ENCODE measurements at places on chromosomes 3 and 15.

GRCh38 chr15:57559875-57560274, 31.8 kb upstream of the MYZAP start:
- peak; percentile 73 for DNase-seq

GRCh38 chr3:177772908-177773557, 575.8 kb upstream of the TBL1XR1 start:
- no peak for DNase-seq

GRCh38 chr3:175346573-175347356, 487.6 kb downstream of the NAALADL2 start:
- no peak for DNase-seq

- DNase-seq: no peak
Measured at GRCh38 chr3:33848624-33849347, 50.4 kb downstream of the PDCD6IP start.

DNA sequence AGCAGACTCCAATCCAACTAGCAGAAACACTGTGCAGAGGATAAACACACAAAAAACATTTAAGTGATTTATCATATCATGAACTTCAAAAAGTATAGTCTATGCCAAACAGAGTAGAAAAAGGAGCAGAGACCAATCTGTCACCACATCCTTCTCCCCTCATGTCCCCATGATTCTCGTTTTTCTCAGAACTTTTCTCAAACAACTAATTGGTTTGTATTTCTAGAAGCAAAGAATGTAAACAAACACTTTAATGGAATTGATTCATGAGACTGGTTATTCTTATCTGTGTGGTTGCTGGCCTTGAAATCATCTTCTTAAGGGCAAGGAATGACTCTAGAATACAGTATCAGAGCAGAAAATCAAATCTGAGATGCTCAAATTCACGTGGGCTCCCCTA, 294.2 kb upstream of the THBS1 start:
- no peak for DNase-seq

DNA sequence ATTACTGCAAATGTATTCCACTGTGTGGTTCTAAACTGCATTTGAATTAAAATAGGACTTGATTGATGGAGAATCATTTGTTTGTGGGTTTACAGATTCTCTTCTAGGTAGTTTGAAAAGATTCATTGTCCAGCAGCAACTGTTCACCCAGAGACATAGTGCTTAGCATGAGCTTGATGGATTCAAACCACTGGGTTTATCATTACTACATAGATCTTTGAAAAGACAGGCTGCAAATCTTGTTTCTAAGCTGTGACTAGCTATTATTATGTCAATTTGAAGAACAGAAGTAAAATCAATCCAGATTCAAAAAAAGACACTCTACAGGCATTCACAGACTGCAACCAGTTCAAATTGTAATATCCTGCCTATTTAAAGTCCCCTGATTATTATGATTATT, 49.8 kb downstream of the MBNL1 start:
- no peak for DNase-seq

DNA sequence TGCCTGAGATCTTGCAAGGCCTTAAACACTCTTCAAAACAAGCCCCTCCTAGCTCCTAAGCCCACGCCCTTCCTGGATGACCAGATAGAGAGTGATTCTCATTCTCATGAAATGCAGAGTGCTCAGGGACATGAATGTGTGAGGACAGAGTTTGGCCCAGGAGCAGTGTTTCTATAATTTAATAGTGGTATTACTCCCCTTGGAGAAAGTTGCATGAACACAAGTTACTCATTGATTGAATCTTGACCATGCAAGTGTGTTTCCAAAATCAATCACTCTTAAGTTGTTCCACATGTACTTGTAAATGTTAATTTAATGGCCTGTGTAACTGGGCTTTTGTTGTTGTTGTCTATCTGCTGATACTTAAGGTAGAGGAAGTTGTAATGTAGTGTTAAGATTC, 181.6 kb downstream of the ADAMTSL3 start:
- no peak for DNase-seq

GRCh38 chr15:34241376-34242330, 16.8 kb downstream of the EMC4 start:
- no peak for DNase-seq

DNA sequence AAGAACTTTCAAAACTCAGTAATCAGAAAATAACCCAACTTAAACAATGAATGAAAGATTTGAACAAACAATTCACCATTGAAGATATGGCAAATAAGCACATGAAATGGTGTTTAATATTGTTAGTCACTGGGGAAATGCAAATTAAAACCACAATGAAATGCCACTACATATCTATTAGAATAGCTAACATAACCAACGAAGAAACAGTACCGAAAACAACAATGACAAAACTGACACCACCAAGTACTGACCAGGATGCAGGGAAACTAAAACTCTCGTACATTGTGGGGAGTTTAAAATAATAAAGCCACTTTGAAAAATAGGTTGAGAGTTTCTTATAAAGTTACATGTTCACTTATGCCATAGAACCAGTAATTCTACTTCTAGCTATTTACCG, 69.1 kb downstream of the KBTBD8 start:
- DNase-seq: no peak

DNA sequence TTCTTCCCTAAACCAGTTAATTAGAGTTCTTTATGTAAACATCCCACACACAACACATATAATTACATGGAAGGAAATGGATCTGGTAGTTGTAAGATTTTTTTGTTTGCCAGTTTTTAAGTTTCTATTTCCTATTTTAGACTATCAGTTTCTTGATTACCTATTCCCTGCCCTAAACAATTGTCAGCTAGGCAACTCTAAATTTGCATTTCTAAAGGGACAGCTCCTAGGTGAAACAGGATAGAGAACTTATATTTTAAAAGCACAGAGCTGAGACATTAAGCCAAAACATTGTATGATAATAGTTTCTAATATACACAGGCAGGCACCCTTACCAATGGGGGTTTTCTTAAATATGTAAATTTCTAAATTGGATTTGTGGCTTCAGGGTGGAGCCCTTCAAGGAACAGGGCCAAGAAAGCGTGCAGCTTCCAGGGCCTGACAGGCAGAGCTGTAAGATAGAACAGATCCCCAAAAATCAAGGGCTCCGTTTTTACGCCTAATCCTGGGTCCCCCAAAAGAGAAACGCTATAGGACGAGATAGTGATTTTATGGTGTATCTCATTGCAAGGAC, 8.9 kb downstream of the LEKR1 start:
- DNase-seq: no peak
